AG10803 (cell line): ENCODE measurements at places on chromosomes 7 and 10.

GRCh38 chr10:102229810-102230263 lies 3.7 kb downstream of the ELOVL3 start:
- peak; percentile 56 for DNase-seq

GRCh38 chr10:121567569-121567968 lies 30.7 kb downstream of the FGFR2 start:
- no peak for DNase-seq

DNA sequence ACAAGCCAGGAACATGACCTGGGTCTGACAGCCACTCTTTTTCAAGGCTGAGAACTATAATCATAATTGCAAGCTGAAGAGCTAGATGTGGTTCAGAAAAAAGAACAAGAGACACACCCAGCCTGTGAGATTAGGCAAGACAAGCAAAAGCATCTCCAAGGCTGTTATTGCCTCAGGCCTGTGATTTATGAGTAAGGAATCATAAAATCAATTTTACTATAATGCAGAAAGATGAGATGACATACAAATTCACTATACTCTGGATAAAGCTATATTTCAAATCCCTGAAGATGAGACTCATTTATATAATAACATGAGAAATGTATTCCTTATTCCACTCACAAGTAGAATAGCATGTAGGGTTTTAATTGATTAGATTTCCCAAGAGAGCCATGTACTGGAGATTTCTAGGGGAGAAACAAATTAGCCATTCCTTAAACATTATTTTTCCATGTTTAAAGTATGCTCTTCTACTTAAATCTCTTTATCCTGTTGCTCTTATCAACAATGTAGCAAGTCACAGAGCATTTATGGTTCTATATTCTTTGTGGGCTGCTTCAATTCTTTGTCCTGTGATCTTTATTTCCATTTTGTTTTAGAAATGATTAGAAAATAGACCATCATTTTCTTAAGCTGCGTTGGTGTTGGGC lies 47.4 kb downstream of the FHIP2A start:
- DNase-seq = peak; percentile 53

DNA sequence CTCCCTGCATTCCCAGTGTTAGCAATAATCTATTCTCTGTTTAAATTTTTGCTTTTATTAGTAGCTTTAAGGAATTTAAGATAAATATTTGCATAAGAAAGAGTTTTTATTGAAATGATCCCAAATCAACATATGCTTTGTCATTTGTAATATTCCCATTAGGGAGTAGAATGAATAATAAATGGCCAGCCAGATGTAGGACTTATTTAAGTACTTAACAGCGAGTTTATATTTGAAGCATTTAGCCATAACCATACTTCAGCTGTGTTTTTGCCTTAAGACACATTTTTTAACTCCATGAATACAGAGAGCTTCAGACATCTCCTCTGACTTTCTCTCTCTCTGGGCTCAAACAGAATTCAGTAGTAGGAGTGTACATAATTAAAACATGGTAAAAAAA lies 103.6 kb downstream of the HGF start:
- no peak for DNase-seq

- DNase-seq = no peak
Measured at GRCh38 chr7:43942997-43943396, 16.8 kb downstream of the UBE2D4 start.

- DNase-seq = no peak
Measured at GRCh38 chr7:89761173-89761572, 393.1 kb upstream of the STEAP1 start.
